ENCODE measurements at places on chromosomes 16 and 17.
A peak's percentile ranks its signal among the peaks of the same experiment; 100 is the strongest.

DNA sequence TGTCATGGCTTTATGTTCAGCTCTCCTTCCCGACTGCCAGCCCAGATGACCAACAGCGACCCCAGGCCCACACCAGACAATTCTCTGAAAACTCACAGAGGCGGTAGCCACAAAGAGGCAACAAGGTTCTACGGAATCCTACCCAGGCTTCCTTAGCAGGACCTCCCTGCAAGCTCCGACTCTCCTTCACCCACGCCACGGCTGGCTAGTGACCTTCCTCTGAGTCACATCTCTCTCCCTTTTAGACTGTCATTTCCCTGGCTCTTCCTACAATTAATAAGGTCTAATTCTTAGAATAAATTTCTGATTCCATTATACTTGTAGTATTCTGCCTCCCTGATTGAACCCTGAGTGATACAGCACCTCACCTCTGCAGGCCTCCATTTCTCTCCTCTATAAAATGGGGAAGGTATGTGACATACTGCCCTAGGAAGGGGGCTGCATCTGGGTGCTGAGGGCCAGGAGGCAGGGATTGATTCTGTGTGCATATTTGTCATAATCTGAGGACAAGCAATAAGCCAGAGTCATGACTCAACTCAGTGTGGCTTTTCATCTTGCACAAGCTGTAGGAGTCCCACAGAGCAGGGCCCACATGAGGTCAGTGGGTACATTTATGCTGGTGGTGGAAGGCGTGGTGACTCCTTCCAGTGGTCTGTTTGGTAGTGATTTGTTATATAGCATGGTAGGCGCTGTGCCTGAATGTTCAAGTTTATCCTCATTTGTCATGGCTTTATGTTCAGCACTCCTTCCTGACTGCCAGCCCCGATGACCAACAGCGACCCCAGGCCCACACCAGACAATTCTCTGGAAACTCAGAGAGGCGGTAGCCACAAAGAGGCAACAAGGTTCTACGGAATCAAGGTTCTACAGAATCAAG lies 46.2 kb downstream of the SMPD3 start:
- DNase-seq: no peak

- peak; percentile 75 for DNase-seq
Measured at GRCh38 chr17:27276653-27277156, 17.2 kb upstream of the WSB1 start.

- no peak for DNase-seq
Measured at GRCh38 chr17:2071455-2072281, 16.8 kb downstream of the HIC1 start.

- DNase-seq: no peak
Measured at GRCh38 chr16:28838558-28838918, 7.6 kb downstream of the TUFM start.

- peak; percentile 25 for DNase-seq
Measured at GRCh38 chr16:12819126-12820117, 15.7 kb upstream of the CPPED1 start.

DNA sequence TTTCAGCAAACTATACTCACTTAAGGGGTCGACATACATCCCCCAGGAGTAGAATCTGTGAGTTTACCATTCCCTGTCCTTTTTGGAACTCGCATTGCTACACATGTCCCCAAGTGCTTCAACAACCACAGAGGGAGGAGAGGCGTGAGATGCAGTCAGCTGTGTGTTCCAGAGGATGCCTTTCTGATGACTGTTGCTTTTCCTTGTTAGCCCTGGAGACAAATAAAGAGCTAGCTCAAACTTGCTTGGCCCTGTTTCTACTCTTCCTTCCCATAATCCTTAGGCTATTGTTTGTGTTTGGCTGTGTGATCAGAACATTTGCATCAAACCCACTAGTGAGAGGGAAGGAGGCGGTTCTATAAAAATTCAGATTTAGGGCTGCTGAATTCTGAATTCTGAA lies 264.0 kb downstream of the ENGASE start:
- DNase-seq: no peak

DNA sequence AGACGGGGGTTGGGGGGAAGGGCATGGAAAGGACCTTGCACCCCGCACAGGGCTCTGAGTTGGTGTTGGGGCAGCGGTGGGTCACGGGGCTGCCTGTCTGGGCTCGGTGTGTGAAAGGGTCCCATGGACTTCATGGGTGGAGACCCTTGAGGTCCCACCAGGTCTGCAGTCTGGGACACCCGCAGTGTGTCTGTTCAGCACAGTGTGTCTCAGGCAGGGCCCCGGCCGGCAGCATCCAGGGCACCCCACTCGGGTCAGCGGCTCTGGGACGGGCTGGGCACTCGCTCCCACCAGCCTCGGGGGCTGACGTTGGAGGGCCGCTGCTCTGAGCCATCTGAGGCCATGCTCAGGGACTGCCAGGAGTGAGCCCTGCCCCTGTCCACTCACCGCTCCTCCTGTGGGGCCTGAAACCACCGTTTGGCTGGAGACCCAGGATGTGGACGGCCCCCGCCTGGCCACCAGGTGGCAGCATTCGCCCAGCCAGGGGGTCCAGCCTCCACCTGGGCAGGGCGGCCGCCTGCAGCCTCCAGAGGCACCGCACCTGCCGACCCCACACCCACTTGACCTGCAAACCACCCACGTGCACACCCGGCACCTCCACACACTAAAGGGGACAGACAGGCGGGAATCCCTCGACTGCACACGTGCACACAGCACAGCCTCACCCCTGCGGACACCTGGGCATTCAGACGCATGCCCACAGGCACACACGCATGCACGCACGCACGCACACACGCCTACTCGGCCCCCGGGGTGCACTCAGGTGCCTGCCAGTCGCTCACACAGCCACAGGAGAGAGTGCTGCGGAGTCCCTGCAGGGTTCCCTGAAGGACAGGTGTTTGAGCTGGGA lies 10.1 kb upstream of the ZFPM1 start:
- DNase-seq: peak; percentile 67

DNA sequence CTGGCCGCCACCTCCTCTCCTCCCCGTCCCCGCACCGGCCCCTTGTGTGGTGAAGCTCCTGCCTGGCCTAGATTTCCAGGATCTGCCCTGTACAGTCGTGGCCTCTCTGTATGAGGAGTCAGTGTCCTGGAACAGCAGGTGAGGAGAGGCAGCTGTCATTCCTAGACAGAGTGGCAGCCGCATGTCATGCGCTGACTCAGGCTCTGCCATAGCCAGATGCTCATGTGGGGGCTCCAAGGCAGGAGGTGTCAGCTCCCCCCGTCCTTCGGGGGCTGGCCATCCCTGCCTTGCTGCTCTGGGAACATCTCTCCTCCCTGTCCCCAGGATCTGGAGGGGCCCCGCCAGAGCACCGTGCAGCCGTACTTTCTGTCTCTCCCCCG lies 60.4 kb downstream of the BAIAP2 start:
- DNase-seq: peak; percentile 18

- no peak for DNase-seq
Measured at GRCh38 chr16:58832386-58832895, 98.3 kb upstream of the GOT2 start.

DNA sequence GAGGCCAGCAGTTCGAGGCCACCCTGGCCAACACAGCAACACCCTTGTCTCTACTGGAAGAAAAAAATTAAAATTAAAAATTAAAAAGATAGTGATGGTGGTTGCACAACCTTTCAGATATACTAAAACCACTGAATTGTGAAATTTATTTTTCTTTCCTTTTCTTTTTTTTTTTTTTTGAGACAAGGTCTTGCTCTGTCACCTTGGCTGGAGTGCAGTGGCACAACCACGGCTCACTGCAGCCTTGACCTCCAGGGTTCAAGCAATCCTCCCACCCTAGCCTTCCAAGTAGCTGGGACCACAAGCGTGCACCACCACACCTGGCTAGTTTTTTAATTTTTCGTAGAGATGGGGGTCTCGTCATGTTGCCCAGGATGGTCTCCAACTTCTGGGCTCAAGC lies 254.4 kb downstream of the SLC39A11 start:
- no peak for DNase-seq

- DNase-seq: no peak
Measured at GRCh38 chr16:1942047-1942809, 771 bp downstream of the MSRB1 start.

DNA sequence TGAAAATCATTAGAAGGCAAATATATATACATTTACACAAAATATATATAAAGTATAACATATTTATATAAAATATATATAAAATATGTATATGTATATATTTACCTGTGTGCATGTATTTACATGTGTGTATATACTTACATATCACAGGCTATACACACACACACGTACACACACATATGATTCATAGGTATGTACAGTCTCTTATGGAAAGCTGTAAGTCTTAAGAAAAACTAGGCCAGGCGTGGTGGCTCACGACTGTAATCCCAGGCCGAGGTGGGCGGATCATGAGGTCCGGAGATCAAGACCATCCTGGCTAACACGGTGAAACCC lies 14.7 kb downstream of the TOM1L2 start:
- no peak for DNase-seq

GRCh38 chr17:76797241-76797840 lies 59.4 kb downstream of the MFSD11 start:
- DNase-seq: no peak

DNA sequence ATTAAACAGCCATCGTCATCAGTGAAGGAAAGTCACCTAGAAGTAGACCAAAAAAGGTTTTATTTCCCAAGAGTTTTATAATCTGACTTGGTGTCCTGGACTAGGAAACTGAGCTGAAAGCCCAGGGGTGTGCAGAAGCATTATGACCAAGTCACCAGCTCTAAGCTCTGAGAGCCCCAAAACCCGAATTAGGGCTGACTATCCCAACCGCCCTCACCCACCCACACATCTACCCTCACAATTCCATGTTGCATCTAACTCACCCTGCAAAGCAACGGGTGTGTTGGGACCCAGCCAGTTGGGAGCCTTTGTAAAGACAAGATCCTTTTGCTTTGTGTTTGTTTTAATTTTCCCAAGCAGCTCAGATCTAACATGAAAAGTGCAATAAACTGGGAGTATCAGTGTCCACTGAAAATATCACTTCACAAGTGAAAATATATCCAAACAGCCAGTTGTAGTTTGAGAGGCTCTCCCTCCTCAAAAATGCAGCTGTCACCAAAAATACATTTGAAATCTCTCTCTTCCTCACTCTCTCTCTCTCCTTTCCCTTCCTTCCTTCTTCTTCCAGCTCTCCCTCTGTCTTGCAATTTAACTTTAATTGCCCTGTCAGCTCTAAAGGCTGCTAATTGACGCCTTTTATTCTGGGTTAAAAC lies 16.2 kb upstream of the NOG start:
- no peak for DNase-seq

DNA sequence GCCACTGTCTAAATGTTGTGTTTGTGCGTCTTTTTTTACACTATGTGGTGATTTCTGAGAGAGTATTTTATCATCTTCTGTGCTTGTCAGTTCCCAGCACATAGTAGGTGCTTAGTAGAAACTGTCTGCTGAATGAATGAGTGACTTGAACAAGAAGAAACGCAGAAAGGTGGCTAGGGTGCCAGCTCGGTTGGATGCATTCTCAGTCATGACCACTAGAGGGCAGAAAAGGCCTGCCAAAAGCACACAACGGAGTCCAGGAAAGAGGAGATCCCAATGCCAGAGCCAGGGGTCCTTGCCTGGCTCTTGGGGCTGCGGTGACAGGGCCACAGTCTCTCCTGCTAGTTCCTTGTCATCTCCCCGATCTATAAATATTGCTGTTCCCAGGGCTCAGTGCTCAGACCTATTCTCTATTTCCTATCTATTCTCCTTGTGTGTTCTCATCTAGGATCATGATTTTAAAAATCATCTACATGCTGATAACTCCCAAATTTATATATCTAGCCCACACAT lies 57.3 kb upstream of the CCL1 start:
- DNase-seq: peak; percentile 58

DNA sequence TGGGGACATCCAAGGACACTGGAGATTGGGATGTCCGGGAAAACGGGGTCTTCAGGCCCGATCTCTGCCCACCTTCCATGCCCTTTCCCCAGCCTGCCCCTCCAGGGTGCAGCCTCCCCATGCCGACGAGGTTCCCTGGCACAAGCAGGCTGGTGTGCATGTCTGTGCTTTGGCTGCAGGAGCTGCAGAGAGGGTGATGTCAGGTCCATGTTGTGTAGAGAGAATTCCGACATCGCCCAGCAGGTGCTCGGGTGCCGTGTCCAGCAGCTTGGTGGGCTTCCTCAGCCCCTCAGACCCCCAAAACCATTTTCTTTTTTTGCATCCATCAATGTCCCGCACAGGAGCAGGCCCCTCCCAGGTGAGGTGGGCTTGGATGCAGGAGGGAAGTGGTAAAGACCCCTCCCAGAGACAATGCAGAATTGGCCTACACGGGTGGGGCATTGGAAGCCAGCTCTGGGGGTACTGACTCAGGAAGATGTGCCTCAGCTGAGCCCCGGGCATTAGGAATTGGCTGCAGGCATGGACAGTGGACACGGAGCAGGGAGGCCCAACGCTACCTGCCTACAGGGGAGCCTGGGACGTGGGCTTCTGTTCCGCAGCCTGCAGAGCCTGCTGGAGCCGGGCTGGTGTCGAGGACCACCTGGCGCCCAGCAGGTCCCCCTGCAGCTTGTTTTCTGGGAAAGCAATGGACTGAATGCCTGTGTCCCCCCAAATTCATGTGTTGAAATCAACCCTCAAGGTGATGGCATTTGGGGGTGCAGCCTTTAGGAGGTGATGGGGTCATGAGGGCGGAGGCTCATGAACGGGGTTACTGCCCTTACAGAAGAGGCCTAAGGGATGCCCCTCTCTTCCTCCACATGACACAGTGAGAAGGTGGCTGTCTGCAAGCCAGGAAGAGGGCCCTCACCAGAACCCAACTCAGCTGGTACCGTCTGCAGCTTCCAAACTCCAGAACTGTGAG lies 97.5 kb downstream of the METRNL start:
- DNase-seq: no peak

- DNase-seq: no peak
Measured at GRCh38 chr17:20083156-20083859, 74.1 kb downstream of the SPECC1 start.

DNA sequence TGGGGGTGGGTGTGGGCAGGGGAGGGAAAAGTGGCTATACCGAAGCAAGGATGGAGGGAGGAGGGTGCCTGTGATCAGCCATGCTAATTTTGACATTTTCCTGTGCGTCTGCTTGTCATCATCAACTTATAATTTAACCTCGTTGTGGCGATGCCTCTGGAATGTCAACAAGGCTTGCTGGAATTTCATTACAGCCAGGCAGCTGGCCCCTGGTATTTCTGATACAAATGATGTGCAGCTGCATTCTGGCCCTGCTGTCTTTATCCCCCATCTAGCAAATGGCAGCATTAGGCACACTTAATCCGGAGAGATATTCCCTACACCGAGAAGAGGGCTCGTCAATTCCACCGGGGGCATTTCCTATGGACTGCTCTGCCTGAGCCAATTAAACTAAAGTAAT lies 278.3 kb upstream of the CCL2 start:
- no peak for DNase-seq

- peak; percentile 47 for DNase-seq
Measured at GRCh38 chr17:17661134-17661533, 20.1 kb upstream of the RAI1 start.

DNA sequence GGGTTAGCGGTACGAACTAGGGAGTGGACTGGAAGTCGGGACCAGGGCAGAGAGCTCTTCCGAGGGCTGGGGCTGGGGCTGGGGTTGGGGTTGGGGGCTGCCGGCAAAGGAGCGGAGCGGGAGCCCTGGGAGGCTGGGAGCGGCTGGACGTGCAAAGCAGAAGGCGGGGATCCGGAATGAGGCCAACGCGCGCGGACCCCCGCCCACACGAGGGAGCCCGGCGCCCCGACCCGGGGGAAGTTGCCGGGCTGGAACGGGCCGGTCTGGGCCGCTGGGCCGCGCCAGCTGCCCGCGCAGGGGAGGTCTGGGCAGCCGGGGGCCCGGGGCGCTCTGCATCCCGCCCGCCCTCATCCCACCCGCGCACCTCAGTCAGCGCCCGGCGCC lies 323 bp downstream of the ST3GAL2 start:
- DNase-seq: no peak

GRCh38 chr16:20937736-20938135 lies 37.2 kb downstream of the LYRM1 start:
- DNase-seq: no peak
